HCEC 1CT (cell line): ENCODE measurements at places on chromosomes 2 and 18.

- DNase-seq = no peak
Observed at GRCh38 chr2:235201756-235202155, 249.9 kb downstream of the SH3BP4 start.

DNA sequence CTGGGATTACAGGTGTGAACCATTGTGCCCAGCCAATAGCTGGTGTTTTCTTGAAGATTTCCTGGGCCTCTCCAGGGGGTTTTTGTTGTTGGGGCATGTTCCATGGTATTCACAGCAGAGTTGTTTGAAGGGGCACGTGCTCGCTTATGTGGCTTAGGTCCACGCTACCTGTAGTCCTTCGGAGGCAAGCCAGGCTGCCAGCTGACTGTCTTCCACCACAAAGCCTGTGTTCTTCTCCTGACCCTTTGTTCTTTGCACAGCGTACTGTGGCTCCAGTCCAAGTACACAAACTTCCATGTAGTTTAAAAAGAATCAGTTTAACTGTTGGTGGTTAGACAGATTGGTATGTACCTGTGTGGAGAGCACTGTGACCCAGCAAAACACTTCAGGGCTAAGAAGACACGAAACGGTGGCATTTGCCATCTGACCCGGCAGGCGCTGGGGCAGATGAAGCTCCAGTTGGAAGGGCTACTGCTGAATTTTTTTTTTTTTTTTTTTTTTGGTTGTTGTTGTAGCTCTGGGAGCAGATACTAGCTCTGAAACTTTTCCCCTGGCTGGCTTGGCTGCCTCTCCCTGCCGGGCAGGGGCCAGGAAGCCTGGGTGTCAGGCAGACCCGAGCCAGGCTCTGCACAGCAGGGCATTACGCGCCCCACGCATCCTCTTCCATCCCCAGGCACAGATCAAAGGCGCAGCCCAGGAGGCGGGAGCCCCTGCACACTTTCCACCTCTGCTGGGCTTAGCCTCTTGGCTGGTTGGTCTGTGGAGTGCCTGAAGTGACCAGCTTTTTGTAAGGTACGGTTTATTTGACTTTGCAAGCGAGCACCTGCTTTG, 5.7 kb downstream of the GREB1 start:
- DNase-seq = no peak

- DNase-seq = no peak
Observed at GRCh38 chr2:226771067-226771466, 28.6 kb downstream of the IRS1 start.

GRCh38 chr2:32136097-32136496, 29.6 kb upstream of the SLC30A6 start:
- DNase-seq = peak; percentile 19

- DNase-seq = no peak
Observed at GRCh38 chr18:8990276-8991031, 112.0 kb upstream of the NDUFV2 start.

GRCh38 chr2:222939208-222939856, 78.5 kb downstream of the ACSL3 start:
- peak; percentile 68 for DNase-seq
